NCI-H2227 treated with DMSO at 0.1 percent for 48 hours (cell line): ENCODE measurements at places on chromosomes 3 and 15.

- no peak for DNase-seq
These were observed 111.9 kb downstream of the ST8SIA2 start for GRCh38 chr15:92505611-92506010.

GRCh38 chr3:158105119-158105709, 1.0 kb downstream of the SHOX2 start:
- DNase-seq, result no peak

- DNase-seq, result no peak
These were observed 31.5 kb downstream of the DENND6A start for GRCh38 chr3:57661404-57661803.

DNA sequence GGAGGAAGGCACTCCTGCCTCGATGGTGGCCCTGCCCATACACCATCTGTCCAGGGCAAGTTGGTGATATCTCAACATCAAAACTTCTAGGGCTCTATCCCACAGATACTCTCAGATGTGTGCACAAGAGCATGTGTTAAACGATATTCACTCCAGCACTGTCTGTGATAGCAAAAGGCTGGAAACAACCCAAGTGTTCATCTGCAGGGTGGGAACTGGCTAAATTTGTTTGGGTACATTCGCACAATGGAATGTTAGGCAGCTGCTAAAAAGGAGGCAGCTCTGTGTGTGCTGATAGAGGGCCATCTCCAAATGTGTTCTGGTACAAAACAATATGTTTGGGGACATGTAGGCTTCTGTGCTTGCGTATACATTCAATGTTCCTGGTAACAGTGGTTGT, 19.8 kb downstream of the IGDCC4 start:
- DNase-seq, result no peak

- no peak for DNase-seq
These were observed 78.2 kb downstream of the GTF2E1 start for GRCh38 chr3:120820748-120821147.

DNA sequence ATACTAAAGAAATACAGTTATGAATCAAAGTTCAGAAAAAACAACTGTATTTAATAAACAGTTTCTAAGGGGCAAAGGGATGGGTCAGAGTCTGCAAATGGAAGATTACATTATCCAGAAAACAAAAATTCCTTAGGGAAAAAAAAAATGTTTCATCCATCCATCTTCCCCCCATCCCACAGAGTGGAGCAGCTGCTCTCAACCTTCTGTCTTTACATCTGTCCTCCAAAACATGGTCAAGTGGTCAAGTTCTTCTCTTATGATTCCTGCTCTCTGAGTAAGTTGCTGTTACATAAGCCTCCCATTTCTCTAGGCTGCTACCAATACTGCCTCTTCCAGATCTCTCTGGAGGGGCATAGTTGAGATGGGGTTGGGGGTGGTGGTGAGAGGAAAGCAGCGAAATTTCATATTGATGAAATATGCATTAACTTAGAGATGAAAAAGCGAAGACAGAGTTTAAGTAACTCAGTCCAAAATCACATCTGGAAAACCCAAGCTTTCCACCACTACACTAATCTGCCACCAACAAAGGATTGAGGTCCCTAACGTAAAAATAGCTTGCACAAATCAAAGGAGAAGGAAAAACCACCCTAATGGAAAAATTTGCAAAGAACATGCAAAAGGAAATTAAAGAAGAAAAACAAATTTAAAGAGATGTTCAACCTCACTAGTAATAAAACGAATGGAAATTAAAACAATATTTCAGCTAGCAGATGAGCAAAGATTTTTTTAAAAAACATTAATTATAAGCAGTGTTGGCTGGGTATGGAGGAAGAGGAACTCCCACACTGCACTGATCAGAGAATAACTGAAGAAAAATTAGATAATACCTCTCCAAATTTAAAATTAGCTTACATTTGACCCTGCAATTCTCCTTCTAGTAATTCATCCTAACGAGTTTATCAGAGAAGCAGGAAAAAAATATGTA, 109.5 kb downstream of the ST8SIA2 start:
- DNase-seq, result no peak

DNA sequence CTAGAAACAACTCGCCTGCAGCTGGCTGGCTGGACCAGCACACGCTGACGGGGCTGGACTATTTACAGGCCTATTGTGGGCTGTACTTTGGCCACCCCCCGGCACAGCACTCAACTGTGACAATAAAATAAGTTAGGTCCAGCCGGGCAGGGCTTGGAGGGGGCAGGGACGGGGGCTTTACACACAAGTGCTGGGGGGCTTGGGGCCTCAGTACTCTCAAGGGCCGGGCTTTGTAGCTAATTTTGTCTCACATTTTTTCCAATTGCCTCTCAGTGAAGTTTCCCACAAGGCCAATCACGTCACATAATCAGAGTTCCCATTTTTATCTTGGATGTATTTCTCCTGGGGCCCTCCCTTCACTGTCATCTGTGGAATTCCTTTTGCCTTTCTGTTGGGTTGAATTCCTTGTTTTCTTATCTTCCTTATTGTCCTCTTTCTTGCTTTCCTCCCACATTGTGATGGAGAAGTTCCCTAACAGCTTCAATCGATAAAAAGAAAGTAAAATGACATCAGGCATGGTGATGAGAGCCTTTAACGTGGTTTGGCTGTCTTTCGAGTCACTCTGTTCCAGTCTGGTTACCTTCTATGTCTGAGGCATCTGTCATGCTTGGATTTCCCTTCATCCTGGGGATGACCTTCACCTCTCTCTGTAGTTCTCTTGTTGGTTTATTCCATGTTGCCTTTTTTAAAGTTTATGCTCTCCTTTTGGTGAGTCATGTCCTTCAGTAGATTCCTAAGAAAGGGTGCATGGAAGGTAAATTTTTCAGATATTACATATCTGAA, 44.1 kb upstream of the CMTM7 start:
- DNase-seq, result no peak
